RPMI8226 (cell line): ENCODE measurements at places on chromosomes 6 and 20.

GRCh38 chr20:11797156-11797555, 120.5 kb upstream of the BTBD3 start:
- DNase-seq, result no peak

DNA sequence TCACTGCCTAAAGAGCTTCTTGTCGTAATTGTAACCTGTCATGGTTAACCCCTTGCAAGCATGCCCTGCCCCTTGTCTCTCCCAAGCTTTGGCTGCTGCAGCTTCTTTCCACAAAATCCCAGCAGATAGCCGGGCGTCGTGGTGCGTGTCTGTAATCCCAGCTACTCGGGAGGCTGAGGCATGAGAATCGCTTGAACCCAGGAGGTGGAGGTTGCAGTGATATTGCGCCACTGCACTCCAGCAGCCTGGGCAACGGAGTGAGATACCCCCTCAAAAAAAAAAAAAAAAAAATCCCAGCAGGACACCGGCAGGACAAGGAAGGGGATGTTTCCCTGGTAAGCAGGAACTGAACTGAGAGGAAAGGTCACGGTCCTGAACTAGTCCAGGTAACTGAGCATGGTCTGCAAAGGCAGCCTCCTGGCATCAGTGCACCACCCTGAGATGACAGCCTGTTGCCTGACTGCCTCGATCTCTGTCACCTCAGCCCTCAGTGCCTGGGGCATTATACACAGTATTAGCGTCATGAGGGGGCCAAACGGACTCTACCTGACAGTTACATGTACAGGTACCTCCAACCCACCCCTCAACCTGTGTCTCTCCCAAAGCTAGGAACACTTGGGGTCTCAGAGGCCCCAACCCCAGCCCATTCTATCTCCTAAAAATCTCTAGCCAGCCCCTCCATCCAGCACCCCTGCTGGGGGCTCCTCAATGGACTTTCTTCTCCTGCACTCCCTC, 1.8 kb downstream of the LZTS3 start:
- DNase-seq, result no peak

DNA sequence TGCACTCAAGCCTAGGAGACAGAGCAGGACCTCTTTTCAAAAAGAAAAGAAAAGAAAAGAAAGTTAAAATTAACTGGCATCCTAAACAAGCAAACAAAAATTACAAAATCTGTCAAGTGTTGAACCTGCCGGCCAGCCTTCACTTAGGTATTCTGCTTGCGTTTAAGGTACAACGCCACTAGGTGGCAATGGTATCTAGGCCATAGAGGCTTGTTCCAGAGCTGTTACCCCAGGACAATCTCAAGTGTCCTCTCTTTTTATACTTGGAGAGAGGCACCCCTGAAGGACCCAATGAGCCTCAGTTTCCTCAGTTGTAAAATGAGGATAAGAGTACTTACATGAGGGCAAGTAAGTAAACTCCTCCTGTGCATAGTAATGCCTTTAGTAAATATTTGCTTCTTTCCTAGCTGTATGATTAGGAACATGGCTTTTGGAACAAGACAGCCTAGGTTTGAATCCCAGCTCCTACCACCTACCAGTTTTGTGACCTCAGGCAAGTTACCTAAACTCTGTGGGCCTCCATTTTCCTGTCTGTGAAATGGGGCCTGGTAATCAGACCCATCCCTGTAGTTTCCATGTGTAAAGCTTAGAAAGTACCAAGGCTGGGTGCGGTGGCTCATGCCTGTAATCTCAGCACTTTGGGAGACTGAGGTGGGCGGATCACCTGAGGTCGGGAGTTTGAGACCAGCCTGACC, 5.8 kb upstream of the PACSIN1 start:
- DNase-seq, result peak; percentile 64

DNA sequence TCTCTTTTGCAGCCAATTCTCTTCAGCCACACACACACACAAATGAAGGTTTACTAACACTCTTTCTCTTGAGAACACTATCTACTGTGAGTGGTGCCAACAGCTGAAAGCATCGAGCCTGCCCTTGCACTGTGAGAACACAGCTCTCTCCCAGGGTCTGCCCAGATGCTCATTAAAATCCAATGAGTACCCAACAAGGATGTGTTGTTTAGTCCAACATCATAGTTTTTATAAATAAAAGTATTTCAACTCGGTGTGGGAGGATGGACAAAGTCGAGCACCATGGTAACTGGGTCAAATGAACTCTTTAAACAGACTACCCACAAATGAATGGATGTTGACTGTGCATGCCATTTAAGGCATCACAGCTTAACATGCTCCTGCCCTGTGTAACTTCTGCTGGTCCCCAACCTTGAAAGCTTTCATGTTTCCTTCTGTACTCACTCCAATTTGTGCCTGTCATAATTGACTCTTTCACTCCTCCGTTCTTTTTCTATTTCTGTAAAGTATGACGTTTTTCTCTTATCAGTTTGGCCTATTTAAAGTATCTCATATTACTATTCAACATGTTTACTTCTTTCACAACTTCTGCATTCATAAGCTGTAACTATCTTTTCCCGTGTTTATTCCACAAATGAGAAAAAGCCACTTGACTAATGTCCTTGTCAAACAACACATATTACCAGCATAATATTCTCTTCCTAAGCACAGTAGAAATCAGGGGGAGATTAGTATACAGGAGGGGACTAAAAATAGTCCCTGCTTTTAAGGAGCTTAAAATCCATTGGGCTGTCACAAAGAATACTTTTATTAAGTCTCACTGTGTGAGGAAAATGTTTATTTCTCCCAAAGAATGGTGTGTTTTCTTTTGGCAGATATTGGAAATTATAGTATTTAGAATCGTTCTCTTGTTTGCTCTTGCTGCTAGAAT, 215.4 kb downstream of the RFPL4B start:
- DNase-seq, result no peak

GRCh38 chr6:96171112-96171511, 155.3 kb downstream of the FUT9 start:
- DNase-seq, result no peak

DNA sequence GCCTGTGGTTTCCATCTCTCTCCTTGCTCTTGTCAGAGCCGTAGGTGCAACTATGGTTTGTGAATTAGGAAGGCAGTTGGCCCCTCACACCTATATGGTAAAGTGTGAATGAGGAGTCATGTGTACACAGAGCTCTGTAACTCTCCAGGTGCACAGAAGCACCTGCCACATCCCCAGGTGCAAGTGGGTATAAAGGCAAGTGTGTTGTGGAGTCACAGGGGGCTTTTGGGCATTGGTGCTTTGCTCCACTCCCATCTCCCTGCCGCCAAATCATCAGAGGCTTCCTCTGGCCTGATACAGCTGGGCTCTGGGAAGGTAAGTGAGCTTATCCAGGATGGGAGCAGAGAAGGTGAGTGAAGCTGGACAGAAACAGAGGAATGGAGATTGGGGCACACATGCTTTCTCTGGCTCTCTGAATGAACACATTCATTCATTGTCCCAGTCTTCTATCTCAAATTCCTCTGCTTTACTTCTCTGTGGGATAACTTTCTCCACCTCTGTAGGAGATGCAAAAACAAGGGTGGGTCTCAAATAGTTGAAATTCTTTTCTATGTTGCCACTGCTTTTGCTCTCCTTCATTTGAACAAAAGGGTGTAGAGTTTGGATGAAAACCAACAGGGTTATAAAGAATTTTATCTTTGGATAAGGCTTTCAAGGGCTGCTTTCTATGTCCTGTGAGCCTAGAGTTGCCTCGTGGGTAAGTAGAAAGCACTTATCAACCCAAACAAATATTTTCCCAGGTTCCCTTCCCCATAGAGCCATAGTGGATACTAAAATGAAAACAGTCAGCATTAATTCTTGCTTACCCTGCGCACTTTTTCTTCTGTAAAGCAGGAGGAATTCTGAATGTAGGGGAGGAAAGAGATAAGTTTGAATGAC, 45.0 kb upstream of the RIPOR2 start:
- no peak for DNase-seq

- no peak for DNase-seq
Observed at GRCh38 chr6:31948753-31949413, 3.0 kb downstream of the CFB start.

- DNase-seq, result no peak
Observed at GRCh38 chr6:106064756-106065155, 21.4 kb upstream of the PRDM1 start.

DNA sequence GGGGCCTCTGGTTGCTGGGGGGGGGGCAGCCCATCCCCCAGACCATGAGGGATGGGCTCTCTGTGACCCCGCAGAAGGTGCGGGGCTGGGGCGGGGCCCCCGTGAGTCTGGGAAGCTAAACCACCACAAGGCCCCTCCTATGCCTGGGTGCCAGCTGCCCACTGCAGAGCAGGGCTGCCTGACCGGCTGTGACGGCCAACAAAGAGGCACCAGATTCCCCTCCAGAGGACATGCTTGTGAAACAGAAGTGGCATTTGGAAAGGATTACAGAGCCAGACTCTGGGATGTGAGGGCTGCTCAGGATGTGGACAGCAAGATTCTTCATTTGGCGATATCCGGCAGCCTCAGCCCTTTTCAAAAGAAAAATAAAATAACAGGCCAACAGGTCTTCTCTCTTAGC, 16.5 kb upstream of the NTSR1 start:
- no peak for DNase-seq

- DNase-seq, result no peak
Observed at GRCh38 chr20:8972963-8973705, 95.8 kb upstream of the PLCB4 start.

DNA sequence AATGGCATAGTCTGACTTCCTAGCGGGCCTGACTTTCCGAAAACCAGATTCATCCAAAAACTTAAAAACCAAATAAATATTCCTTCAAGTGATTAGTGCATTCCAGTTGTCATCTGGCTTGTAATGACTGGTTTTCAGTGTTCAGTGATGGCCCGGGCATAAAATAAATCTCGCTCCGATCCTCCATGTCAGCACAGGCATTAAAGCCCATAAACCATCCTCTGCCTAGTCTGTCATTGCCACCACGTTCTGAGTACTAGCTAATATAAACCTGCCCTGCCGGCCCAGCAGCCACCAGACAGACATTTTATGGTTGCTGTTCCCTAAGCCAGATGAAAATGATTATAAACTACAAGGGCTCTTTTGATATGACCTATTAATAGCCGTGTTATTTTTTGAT, 232.3 kb upstream of the GMDS start:
- DNase-seq, result no peak

GRCh38 chr20:576156-576555, 32.6 kb upstream of the CSNK2A1 start:
- DNase-seq, result no peak

DNA sequence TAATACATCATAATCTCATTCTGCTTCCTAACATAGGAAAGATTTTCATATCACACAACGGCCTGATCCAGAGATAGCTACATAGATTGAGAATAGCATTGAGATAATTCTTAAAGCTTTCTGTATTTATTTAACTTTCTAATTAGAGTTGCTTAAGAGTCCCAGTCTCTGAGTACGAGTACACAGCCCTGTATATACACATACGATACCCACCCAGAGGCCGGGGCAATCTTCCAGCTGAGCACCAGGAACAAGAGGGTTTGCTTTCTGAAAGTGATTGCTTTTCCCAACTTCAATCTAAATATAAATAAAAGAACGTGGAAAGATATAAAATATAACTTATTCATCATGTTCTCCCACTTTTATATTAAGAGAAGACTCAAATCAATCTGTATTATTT, 313.8 kb downstream of the COL12A1 start:
- no peak for DNase-seq

DNA sequence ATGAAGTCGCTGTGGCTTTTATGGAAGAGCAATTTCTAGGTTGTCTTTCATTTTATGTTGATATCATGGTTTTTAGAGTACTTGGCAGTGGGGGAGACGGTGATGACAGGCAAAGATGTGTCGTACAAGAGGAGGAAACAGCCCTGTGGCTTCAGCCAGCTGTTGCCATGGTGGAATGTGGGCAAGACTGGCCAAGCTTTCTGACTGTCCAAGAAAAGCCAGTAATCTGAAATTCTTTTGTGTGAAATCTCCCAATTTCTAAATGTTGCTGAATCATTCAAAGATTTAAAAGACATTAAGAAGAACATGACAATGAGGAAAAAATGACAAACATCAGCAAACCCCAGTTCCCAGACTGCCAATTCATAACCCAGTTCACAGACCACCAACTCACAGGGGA, 23.1 kb downstream of the PFDN4 start:
- no peak for DNase-seq

DNA sequence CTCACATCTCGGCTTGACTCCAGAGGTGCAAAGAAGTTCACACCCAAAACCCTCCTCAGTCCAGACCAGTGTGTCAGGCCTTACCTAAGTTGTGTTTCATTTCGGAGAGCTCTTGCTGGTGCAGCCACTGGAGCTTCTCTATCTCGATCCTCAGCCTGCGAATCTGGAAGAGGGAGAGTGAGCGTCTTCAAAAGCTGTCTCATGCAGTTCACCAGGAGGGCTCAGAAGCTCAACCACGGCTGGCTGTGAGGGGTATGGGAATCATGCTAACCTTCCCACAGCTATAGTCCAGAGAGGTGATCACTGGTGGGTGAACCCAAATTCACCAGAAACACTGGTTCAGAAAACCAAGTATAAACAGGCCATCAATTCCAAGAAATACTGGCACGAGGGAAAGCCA, 129.4 kb downstream of the ZMYND8 start:
- DNase-seq, result no peak

DNA sequence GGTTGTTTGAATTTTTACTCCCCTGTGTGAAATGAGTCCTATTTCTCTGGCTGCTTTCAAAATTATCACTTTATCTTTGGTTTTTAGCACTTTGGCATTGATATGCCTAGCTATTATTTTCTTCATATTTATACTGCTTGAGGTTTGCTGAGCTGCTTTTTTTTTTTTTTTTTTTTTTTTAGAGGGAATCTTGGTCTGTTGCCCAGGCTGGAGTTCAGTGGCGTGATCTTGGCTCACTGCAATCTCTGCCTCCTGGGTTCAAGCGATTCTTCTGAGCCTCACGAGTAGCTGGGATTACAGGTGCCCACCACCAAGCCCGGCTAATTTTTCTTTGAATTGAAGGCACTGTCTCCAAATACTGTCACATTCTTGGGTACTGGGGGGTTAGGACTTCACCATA, 40.6 kb downstream of the STXBP5 start:
- DNase-seq, result no peak

GRCh38 chr6:11200356-11200755, 32.1 kb downstream of the NEDD9 start:
- no peak for DNase-seq

GRCh38 chr6:3731700-3732099, 19.8 kb downstream of the PXDC1 start:
- peak; percentile 95 for DNase-seq

DNA sequence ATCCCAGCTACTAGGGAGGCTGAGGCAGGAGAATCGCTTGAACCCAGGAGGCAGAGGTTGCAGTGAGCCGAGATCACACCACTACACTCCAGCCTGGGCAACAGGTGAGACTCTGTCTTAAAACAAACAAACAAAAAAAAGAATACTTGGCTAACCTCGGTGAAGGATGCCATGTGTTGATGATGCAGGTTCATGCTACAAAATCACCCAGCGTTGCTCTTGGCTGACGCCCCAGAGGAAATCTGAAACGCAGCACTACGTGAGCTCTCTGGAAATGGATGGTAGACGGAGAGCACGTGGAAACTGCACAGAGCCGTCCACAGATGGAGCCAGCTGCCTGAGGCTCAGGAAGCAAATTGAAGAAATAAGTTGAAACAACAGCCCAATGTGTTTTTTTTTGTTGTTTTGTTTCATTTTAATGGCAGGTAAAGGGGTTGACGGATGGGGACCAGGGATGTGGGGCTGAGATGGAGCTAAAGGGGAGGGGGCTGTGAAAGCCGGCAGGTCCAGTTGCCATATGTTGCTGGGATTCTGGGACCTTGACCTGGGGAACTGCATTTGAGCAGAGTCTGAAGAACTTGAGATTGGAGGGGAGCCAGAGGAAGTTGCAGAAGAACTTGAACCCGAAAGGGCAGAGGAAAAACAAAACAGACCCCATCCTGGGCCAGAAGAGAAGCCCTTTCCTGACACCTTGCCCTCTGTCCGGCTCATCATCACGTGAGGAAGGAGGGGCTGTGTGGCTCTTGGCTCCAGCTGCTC, 12.8 kb upstream of the MANBAL start:
- peak; percentile 90 for DNase-seq
